HS-27A (cell line): ENCODE measurements at places on chromosomes 16 and 17.

DNA sequence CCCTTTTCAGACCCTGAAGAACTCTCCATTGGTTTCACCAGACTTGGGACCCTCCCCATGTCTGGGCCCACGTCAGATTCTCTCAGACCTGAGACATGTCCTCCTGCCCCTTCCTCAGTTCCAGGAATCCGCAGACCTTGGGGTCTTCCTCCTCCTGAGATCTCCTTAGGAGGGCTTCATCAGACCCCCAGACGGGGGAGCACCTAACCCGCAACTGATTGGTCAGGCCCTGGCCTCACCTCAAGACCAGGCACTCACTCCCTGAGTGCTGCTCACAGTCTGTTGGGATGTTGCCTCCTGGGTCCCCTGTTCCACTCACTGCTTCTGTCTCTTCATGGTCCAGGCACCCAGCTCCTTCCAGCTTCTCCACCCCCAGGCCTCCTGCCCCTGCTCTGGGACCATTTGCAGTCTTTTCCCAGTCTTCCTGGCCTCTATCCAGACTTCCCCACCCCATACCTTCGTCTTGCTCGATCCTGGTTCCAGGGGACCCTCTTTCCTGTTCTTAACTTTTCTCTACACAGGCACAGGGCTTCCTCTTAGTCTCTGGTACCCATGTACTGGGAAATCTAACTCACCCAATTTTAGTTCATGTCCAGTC is 1.2 kb downstream of the GID4 start:
- DNase-seq: no peak

GRCh38 chr16:60611844-60612243 is 1424.4 kb downstream of the CDH8 start:
- DNase-seq: no peak

DNA sequence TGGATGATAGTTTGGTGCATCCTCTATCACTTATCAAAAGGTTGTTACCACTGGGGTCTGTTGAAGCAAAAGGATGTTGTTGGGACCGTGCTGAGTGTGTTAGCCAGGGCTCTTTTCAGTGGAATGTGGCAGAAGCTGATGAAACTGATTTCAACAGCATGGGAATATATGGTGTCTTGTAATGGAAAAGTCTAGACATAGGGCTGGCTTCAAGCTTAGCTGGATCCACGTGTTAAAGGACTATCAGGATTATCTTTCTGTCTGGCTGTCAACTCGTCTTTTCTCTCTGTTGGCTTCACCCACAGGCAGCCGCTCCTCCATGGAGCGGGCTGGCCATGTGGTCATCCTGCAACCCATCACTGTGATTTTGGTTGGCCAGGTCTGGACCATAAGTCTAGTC is 8.7 kb downstream of the SNX29 start:
- no peak for DNase-seq

GRCh38 chr16:31253642-31254045 is 6.1 kb upstream of the ITGAM start:
- no peak for DNase-seq

DNA sequence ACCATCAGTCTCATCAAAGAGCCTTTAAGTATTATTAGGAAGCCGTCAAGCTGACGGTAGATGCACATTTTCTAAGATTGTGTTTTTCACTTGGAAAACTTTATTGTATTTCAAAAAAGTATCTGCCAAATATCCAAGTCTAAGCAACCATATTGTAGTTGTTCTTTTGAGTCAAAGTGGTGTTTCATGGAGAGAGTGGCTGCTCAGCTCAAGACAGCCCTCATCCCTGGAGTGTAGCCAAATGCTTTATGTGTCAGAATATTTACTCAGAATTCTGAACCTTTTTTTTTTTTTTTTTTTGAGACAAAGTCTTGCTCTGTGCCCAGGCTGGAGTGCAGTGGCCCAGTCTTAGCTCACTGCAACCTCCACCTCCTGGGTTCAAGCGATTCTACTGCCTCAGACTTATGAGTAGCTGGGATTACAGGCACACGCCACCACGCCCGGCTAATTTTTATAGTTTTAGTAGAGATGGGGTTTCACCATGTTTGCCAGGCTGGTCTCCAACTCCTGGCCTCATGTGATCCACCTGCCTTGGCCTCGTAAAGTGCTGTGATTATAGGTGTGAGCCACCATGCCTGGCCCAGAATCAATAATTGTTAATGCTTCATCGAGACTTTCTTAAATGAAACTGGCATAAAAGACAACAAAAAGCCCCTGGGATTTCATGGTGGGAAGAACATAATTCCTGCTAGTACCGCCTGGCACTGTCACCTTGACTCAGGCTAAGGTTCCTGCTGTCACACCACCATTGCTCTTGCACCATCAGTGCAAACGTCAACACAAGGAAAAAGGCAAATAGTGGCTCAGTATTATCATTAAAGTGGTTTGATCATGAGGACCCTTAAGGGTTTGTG is 45.5 kb downstream of the PRKCA start:
- no peak for DNase-seq

DNA sequence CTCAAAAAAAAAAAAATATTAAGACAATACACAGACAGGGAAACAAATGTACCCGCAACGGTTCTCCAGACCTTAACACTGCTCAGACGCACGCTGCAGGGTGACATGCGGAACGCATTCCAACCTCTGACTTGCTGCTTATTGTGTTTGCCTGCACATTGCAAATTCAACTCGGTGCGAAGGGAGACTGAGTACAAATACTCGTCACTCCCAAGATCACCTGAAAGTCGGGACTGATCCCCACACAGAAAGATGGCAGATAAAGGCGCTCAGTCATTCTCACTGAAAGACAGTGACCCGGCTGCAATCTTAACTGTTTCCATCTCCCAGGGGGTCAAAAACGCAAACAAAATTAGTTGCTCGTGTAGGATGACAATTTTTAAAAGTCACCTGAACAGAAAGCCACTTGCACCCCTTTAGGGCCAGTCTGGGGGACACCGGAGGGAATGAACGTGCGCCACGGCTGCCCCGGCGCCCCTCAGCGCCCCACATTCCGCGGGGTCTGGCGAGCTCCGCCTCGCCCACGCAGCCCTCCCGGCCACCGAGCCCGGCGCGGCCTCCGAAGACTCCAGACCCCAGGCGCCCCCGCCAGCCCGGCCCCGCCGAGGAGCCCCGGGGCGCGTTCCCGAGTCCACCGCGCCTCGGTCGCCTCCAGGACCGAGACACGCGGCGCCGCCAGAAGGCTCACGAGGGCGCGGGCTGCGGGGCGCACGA is 589 bp downstream of the CLCN7 start:
- DNase-seq: no peak

DNA sequence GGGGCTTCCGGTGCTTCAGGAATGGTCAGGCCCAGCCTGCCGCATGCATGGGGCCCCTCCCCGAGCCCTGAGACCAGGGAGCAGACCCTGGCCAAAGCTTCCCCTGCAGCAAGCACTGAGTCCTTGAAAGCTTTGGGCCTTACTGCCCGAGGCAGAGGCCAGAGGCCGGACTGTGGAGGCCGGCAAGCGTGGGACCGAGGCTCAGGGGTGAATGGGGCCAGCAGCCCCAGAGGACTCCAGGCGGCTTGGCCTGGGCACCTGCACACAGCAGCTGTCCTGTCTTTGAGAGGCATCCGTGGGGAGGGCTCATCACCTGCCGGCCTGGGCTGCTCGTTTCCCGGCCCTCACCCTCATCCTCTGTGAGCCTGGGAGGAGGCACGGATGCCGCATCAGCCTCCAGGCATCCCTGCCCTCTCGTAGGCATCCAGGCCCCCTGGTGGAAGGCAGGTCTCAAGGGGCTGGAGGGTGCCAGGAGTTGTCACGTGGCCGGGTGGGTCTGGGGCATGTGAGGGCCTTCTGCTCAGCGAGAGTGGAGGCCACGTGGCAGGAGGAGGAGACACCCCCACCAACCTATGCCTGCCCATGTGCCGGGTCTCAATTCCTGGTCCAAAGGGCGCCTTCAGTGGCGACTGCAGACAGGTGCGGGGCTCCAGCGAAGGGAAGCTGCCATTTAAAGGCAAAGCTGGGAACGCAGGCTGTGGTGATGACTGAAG is 31.4 kb downstream of the CACNA1H start:
- no peak for DNase-seq

DNA sequence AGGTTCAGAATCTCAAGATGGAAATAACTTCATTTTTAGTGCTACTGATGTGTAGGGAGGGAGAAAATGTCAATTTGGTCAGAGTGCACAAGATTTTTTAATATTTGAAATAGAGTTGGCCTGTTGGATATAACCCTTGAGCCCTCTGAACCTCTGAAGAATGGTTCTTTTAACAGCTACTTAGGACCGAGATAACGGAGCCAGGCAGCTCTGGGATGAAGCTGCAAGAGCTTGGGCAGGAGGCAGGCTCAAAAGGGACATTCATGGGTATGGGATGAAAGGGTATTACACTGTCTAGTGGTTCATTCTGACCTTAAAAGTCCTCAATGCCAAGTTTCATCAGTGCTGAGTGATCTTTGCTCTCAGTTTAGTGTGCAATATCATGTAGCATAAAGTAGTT is 111.4 kb upstream of the CPHXL start:
- no peak for DNase-seq

DNA sequence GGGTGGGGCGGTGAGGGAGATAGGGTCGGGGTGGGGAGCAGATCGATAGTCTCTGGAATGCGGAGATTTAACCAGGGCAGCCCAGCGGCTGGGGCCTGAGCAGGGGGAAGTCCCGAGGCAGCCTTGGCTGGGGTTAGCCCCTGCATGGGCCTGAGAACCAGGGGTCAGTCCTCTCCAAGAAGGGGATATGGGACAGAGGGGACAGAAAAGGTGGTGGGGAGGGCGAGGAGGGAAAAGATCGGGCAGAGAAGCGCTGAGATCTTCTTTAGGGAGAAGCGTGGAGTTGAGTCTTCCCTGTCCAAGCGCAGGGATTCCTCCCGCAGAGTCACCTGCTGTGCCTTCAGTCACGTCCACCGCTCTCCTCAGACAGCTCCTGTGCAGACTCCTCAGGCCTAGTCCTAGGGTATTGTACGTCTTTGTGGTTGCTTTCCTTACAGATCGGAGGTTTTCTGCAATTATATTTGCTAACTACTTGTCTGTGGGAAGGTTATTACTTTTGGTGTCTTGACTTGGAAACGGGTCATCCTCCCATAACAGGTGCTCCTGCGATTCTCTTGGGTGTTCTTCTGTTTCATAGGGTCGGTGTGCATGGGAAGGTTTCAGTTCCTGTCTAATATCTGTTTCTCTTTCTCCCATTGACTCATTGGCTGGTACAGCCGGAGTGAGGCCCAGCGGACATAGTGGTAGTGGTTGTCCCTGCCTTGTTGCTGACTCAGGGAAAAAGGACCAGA is 952 bp downstream of the CD300A start:
- no peak for DNase-seq

DNA sequence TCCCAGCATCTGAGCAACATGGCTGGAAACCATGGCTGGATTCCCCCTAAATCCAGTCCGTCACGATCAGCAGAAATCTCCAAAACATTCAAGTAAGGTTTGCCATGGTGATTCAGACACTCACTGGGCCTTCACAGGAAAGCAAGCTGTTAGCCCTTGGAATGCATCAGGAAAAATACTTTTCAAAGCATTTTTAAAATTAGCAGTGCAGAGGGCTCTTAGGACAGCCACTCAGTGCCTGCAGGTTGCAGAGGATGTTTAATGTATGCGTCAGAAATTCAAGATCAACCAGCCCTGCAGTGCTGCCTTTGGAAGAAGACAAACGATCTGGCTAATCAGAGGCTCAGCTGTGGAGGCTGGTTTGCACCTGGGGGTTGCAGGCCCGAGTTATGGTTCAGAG is 50.3 kb downstream of the FOXL1 start:
- no peak for DNase-seq

DNA sequence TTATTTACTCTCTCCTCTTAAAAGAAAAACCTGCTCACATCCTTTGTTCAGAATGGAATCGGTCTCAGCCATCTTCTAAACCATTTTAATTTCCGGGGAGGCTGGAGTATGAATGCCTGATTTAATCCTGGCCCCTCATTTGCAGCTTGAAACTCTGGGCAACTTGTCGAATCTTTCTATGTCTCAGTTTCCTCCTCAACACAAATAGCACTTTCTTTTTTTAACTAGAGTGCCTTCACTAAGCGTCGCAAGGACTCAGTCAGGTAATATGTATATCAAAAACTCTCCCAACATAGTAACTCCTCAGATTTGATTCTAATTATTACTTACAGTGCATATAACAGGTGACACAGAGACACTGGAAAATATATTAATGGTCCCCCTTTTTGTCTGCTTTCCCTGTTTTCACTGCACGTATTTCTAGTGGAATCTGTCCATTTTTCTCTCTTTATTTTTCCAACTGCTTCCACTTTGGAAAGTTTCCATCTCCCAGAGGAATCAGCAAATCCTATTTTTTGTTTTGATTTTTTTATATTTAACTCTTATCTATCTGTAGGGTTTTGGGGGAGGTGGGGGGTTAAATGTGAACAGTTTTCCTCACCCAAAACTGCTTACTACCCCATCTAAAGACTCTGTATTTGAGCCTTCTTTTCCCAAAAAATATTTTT is 18.6 kb downstream of the SNN start:
- DNase-seq: no peak

- DNase-seq: peak; percentile 97
These were observed 50.5 kb upstream of the ZNF469 start for GRCh38 chr16:88331989-88332920.

GRCh38 chr16:78619811-78620210 is 520.4 kb downstream of the WWOX start:
- no peak for DNase-seq

GRCh38 chr17:57350266-57350665 is 93.9 kb downstream of the MSI2 start:
- no peak for DNase-seq

- DNase-seq: no peak
These were observed 334.3 kb upstream of the TBX2 start for GRCh38 chr17:61065263-61065773.

DNA sequence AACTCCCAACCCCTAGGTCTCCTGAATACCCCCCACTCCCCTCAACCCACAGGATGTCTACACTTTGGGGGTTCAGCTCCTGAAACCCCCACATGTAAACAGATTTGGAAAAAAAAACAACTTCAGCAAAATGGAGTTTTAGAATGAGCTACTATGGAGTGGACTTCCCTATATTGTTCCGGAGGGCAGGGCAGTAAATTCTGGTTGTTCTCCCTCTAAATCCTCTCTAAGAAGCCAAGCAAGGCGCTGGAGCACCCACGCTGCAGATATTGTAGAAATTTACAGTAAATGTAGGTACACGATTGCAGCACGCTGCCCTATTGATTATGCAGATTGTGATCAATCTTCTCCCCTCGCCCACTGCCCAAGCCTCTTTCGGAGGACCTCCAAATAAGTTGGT is 8.5 kb upstream of the ZFHX3 start:
- no peak for DNase-seq

GRCh38 chr16:88049561-88050545 is 98.6 kb downstream of the BANP start:
- no peak for DNase-seq

DNA sequence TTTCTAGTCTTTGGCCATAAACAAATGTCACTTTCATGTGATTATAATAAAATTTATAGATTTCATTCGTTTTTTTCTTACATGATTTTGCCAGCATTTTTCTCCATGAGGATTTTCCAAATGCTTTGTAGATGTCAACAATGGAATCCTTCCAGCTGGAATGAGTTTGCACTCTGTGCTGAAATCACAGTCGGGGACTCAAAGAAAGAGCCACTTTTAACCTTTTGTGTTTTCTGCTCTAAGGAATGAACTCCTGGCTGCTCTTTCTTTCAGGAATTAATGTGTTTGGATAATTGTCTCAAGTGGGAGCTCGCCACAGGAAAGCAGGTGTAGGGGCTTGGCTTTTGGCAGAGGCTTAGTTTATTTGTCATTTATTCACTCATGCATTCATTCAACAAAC is 372.3 kb upstream of the SALL1 start:
- DNase-seq: no peak
